Hematopoietic multipotent progenitor cell treated with erythropoietin and hydrocortisone succinate and interleukin-3 and kit ligand, for 4 days (in vitro differentiated cells): ENCODE measurements at places on chromosomes 3 and 15.

DNA sequence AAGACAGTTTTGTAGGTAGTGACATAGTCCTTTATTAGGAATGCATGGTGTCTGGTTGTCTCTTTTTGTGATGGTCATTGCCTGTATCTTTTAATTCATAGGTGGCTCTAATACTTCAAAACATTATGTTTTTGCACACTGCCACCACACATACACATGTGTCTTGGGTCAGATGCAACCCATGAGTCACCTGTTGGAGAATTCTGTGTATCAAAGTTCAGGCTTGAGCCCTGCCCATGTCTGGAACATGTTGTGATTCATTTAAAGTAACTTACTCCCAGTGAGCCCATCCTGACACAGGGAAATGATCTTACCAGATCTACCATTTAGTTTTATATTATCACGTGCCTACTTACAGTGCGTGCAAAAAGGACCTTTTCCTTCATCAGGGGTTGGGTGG lies 142.7 kb downstream of the GHSR start:
- no peak for DNase-seq

GRCh38 chr3:146929696-146930095 lies 324.6 kb upstream of the PLSCR5 start:
- no peak for DNase-seq

- no peak for DNase-seq
These were observed 109.1 kb downstream of the NSUN3 start for GRCh38 chr3:94171954-94172353.

DNA sequence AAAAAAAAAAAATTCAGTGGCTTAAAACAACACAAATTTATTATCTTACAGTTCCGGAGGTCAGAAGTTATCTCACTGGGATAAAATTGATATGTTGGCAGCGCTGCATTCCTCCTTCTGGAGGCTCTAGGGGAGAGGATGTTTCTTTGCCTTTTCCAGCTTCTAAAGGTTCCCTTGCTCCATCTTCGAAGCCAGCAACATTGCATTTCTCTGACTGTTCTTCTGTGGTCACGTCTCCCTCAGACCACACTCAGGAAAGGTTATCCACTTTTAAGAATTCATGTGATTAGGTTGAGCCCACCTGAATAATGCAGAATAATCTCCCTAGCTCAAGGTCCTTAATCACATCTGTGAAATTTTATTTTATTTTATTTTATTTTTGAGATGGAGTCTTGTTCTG lies 23.4 kb upstream of the ACAP2 start:
- DNase-seq: no peak
